HT1080 (cell line): ENCODE measurements at places on chromosomes 1 and 21. TPM values are rescaled to one million over a fixed set of nuclear protein-coding genes. Genes with fewer than 3 reads are reported as not detected.

GRCh38 chr1:2232255-2232915, 4.3 kb downstream of the SKI start:
- DNase-seq = no peak

DNA sequence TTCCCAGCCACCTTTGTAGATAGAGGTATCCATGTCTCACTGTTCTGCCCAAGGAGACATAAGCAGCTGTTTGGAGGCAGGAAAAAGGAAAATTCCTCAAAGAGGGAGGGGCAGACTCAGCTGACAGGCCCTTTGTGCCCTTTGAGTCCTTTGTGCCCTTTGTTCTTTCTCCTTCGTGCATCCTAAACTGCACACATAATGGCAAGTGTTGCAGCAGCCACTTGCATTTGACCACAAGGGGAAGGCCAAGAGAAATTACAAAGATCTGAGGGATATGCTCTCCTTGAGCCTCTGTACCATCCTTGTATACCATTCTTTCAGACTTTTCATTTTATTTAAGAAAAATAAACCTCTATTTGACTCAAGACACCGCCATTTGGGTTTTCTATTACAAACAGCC, 71.8 kb upstream of the PKN2 start:
- DNase-seq = no peak

DNA sequence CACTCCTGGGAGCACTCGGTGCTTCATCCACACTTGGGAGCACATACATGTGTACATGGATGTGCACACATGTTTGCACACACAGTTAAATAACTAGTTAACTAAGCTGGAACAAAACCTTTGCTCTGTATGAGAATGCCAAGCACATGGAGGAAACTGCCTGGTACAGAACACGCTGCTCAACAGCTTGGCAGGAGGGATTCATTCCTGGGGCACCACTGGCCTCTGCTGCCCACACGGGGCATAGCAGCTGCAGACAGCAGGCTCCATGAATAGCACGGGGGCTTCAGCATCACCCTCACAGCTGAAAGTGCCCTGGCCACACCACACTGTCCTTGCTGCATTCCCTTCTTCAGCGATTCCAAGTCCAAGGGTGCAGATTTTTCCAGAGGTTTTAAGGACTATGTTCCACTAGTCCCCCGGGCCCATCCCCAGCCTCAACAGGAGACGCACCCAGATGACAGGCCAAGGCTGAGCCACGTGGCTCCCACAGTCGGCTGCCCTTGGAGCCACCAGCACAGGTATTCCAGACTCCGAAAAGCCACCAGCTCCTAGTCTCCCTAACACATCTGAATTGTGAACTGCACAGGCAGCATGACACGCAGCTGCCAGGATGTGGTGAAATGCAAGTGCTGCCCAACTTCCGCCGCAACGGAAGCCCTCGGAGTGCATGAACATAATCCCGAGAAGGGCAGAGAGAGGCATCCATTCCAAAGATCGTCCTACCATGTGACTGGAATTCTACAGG, 16.9 kb downstream of the NPHP4 start:
- peak; percentile 53 for DNase-seq

DNA sequence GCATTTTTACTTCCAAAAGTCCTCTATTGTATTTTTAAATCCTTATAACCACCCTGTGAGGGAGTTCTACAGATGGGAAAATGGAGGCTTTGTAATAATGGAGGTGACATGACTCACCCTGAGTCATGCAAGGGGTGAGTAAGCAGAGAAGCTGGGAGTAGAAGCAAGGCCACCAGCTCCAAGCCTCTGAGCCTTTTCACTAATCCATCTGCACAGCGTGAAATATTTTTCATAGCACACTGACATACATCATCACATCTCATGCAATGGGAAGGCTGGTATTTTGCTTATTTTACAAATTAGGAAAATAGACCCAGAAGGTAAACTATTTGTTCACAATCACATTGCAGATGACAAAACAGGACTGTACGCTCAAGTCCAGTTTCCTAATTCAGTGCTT, 96.9 kb downstream of the KCNH1 start:
- DNase-seq = peak; percentile 98

- DNase-seq = peak; percentile 10
Measured at GRCh38 chr1:221543529-221544120, 198.3 kb downstream of the DUSP10 start.

DNA sequence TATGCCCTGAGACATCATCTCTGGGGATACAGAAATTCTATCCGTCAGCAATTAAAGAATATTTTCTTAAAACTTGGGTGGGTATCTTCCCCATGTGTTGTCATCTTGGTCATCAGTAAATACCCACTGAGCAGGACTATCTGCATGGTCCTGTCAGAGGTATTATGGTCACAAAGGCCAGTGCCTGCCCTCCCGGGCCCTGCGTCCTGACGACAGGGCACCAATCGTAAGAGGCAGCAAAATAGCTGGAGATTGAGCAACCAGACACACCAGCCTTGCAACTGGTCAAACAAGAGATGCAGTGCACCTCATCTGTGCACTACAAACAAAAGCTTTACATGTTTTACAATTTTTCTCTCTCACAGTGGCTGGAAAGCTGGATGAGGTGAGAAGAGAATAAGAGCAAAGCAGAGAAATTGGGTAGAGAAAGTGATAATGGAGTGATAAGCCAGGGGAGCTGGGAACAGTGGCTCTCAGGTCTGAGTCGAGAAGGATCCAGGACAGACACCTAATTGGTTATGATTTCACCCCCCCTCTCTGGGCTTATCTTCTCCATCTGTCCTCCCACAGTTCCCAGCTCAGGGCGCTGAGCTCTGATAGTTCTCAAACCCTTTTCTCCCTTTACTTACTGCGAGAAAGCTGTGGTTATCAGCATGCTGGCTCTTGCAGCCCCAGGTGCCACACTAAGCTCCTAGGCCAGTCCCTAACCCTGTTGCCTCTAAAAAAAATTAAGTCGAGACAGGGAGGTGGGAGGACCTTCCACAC, 8.8 kb upstream of the SRP9 start:
- no peak for DNase-seq

- DNase-seq = no peak
Measured at GRCh38 chr1:42891465-42892138, 45.2 kb downstream of the ZNF691 start.

Gene CYP4A11
- not detected in 2 replicates for total RNA-seq
